ENCODE measurements at places on chromosomes 2 and 18.
A peak's percentile ranks its signal among the peaks of the same experiment; 100 is the strongest.

- DNase-seq = no peak
Observed at GRCh38 chr2:188293601-188294351, 2.1 kb downstream of the GULP1 start.

GRCh38 chr2:147485210-147485851, 359.5 kb upstream of the ACVR2A start:
- no peak for DNase-seq

DNA sequence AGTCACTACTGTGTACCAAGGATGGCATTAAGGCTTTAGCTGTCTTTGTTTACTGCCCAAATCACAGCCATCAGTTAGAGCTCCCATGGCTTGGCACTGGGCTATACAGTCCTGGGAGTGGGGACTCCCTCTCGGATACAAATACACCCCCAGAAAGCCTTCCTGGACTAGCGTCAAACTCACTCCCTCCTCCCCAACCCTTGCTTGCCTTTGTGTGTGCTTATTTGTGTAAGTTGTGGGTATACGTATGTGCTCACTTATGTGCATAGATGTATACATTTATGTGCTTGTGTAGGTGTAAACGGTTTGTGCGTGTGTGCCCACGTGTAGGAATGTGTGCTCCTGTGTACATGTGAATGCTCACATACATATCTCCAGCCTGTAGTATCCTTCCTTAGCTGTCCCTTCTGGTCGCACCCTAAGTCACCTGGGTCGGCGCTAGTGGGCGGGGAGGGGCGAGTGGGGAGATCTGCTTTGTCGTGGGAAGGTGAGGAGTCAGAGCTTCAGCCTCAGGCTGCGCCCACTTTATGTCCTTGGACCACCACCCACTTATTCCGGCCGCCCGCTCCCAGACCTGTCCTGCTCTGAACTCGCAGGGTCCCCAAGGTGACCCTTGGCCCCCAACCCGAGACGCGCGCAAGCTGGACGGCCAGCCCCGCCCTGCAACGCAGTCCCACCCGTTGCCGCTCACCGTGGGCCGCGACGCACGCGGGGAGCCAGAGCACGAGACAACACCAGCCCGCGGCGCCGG, 461 bp downstream of the PRADC1 start:
- no peak for DNase-seq

DNA sequence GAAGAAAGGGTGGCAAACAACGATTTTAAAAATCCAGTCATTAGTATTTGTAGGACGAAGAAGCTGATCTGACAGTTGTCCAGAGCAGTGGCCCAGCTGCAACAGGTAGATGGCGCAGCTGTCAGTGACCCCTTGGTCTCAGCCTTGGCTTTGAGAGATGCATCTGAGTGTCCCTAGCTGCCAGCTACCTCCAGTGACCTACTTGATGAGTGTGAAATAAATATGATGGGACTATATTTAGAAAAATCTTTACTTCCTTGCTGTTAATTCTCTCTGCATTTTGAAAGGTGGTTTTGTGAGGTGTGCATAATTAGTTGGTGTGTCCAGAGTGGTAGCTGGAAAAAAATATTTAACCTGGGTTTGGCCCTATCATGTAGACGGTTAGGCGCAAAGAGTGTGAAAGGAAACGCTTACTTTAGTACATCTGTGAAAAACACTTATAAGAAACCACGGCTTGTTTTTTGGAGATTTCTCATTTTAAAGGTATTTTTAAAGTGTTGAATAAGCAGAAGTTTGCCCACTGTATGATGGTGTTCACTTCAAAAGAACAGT, 963 bp downstream of the INPP1 start:
- DNase-seq = peak; percentile 7

GRCh38 chr2:29463181-29463900, 348.1 kb downstream of the CLIP4 start:
- DNase-seq = no peak

- no peak for DNase-seq
Observed at GRCh38 chr2:171316755-171317337, 116.9 kb downstream of the METTL8 start.

- no peak for DNase-seq
Observed at GRCh38 chr2:175293776-175294175, 112.3 kb upstream of the ATP5MC3 start.

- DNase-seq = no peak
Observed at GRCh38 chr2:119679526-119679837, 481 bp downstream of the TMEM177 start.

DNA sequence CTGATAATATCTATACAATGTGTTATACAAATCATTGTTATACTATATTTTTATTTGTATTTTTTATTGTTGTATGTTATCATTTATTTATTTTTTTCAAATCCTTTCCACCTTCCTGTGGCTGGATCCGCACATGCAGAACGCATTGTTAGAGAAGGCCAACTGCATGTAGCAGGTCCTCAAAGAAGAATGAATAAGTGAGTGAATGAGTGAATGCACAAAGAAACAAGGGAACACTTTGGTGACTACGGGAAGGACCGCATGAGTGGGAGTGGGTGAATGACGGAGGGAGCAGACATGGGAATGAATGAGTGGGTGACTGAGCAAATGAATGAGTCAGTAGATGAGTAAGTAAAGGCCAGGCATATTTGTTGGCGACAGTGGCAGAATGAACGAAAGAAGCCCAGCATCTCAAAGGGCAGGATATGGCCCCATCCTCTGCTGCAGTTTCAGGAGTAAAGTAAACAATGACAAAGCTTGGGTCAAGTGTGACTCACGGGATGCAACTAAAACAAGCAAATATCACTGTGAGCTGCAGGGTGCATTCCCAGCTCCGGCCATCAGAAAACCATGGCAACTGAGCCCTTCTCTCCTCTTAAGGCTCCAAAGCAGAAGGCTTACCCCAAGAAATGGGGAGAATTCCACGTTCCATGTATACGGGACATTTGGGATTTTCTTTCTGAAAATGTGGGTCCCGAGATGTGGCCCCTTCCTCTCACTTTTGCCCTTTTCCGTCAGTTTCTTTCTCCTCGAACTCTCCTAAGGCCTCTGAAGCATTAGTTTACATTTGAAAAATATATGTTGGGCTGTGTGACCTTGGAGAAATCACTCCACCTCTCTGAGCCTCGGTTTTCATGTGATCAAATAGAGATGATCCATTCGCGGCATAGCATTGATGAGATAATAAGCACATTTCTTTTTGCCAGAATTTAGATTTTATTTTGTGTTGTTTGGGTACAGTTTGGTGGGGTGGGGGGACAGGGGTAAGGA, 24.5 kb downstream of the KCNF1 start:
- DNase-seq = no peak

DNA sequence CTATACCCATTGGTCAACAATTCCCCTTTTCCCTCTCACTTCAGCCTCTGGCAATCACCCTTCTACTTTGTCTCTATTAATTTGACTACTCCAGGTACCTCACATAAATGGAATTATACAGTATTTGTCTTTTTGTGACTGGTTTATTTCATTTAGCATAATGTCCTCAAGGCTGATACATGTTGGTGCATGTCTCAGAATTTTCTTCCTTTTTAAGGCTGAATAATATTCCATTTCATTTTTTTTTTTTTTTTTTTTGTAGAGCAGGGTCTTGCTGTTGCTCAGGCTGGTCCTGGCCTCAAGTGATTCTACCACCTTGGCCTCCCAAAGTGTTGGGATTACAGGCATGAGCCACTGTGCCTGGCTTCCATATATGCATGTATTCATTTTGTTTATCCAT, 1.9 kb downstream of the FKBP7 start:
- no peak for DNase-seq

DNA sequence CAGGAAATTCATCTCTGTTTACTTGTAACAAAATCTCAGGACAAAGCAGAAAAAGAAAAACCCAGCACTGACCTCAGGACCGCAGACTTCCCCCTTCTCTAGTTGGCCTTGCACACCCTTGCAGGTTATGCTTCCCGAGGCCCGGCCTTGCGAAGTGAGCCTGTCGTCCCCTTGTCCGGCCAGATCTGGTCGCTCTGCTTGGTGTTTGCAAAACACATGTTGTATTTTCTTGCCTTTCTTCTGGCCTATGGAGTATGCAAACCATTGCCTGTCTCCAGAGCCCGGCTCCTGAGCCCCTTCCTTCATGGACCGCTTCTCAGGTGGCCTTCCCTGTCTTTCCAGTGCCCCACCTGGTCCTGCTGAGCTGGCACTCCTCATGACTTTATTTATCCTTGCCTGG, 4.8 kb downstream of the IMPA2 start:
- no peak for DNase-seq

Data from memory B cell (primary cell).